ENCODE measurements at places on chromosomes 6 and 20. TPM values are rescaled to one million over a fixed set of nuclear protein-coding genes. Genes with fewer than 3 reads are reported as not detected.

Gene EGFL8
- polyA plus RNA-seq: 30.6 TPM

Gene NINL
- 62.4 TPM for polyA plus RNA-seq

Gene HLA-DQB1
- polyA plus RNA-seq: 4.0 TPM

Gene HLA-DOB
- polyA plus RNA-seq: 0.79 TPM

Gene CCN6
- 0.55 TPM for polyA plus RNA-seq

Gene TFAP2C
- polyA plus RNA-seq: 3.5 TPM

Gene TRIM15
- not detected for polyA plus RNA-seq

Gene FAM83D
- polyA plus RNA-seq: 13.9 TPM

Gene TFEB
- 10.1 TPM for polyA plus RNA-seq

Gene MTFR2
- polyA plus RNA-seq: 3.0 TPM

Gene TNFRSF21
- polyA plus RNA-seq: 14.8 TPM

Gene HLA-DRB1
- 11.2 TPM for polyA plus RNA-seq

Gene TASP1
- 17.6 TPM for polyA plus RNA-seq

Gene RNF39
- 1.6 TPM for polyA plus RNA-seq

Gene SMOC2
- 9.5 TPM for polyA plus RNA-seq
